Sciatic nerve (tissue), 2 donors: ENCODE measurements at places on chromosomes 1 and 21.

DNA sequence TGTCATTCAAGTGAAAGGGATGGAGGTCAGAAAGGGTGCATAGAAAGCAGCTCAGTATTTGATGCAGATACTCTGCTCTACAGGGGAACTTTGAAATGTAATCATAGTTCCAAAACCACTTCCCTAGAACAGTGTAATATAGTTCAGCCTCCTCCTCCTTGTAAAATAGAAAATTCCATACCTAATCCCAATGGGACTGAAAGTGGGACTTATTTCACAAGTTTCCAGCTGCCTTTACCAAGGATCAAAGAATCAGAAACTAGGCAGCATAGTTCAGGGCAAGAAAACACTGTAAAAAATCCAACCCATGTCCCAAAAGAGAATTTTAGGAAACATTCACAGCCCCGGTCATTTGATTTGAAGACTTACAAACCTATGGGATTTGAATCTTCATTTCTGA, 8.1 kb upstream of the TMCO2 start:
- DNase-seq: no peak

GRCh38 chr1:180489313-180489712, 13.1 kb downstream of the ACBD6 start:
- no peak for DNase-seq

DNA sequence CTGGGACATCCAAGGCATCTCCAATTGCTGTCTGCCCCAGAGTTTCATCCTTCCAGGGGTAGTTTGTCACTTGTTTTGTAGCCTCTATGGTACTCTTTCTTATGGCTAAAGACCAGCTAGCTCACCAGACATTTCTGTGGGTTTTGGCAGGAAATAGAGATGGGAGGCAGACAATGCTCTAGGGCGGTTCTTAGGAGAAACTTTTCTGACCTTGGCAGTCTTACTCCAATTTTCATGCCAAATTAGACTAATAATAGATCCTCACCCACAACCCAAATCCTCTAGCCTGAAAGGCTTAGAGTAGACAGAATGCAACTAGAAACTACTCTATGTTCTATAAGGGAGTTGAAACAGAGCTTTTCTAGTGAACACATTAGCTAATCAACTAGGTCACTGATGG, 69.8 kb downstream of the LRIG2 start:
- DNase-seq: no peak

DNA sequence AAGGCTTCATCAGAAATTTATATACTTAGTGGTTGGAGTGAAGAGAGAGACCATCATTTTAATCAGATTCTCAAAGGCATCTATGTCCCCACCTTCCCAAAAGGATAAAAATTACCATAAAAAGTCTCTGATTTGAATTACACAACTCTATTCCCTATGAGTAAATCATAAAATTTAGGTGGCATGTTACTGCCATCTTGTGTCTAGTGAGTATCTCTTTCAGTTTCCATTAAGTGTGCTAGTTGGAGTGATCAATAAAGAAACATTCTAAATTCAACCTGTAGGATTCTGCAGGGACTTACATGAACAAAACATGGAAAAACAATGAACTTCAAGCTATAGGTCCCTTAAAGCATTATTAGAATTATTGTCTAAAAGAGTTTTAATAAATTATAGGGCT, 655.4 kb downstream of the LTN1 start:
- no peak for DNase-seq

DNA sequence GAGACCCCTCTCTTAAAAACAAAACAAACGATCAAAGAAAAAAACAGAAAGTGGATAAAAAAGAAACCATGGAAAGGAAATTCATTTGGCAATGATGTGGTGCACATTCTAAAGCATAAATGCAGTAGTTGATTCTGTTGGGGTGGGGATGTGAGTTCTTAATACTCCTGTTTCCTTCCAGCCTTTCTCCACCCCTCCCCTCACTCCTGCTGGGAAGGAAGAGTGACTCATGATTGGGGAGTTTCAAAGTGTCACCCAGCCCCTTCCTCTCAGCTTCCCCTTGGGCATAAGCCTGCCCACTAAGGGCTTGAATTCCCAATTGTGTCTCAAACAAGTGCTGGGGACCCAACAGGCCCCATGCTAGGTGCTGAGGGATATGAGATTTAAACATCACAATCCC, 6.7 kb upstream of the PINK1 start:
- no peak for DNase-seq

GRCh38 chr1:52914463-52914862, 7.1 kb downstream of the ECHDC2 start:
- no peak for DNase-seq

GRCh38 chr1:219514728-219515127, 98.2 kb downstream of the ZC3H11B start:
- no peak for DNase-seq
